ENCODE measurements at places on chromosomes 1 and 21.

- no peak for DNase-seq
Observed at GRCh38 chr1:47919113-47919833, 77.9 kb downstream of the TRABD2B start.

DNA sequence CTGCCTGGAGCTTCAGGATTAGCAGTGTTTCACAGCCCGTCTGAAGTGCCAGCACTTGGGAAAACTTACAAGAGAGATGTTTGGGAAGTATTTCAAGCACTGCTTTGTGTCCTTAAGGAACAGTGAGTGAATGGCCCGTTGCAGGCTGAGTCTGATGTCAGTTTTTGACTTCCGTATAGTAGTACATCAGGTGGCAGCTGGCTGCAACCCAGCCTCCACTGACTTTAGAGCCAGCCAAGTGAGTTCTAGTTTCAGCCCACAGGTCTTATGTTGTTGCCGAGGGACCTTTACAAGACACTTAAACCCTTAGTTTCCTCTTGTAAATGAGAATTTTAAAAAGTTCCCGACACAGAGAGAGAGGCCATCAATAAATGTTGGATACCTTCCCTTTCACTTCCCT, 35.0 kb downstream of the UCK2 start:
- DNase-seq: no peak

GRCh38 chr1:90715309-90715708, 1.8 kb downstream of the BARHL2 start:
- no peak for DNase-seq

- no peak for DNase-seq
Observed at GRCh38 chr1:55781944-55782482, 566.8 kb upstream of the USP24 start.

- DNase-seq: no peak
Observed at GRCh38 chr1:118842452-118843201, 145.5 kb downstream of the TBX15 start.

DNA sequence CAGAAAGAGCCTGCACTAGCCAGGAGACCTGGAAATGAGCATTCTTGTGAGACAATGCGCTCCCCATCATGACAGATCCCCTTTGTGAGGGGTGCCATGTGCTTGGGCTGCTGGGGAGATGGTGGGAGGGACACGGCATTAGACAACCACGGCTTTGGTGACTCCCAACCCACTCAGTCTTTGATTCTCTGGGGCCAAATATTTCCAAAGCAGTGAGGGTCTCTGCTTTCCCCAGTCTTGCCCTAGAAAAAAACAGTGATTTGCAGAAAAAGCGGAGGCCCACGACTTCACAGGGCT, 10.2 kb downstream of the SLC45A3 start:
- no peak for DNase-seq

GRCh38 chr1:88537787-88538186, 146.3 kb upstream of the PKN2 start:
- DNase-seq: no peak

GRCh38 chr1:2631136-2632050, 1.4 kb downstream of the MMEL1 start:
- no peak for DNase-seq

DNA sequence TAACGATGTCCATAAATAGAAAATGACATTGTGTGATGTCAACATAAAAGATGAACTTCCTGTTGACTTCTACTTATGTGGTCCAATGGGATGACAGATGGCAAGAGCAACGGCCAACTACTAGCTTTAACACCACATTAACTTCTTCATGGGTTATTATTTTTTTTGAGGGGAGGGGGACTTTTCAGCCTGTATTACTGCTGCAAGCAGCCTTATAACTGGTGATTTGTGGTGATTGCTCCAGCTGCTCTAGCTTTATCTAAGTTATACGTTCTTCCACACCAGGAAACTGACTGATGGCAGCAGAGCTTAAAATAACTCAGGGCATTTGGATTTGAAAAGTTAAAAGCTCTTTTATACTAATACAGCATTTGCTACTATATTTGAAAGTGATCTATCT, 228.8 kb upstream of the B3GALT2 start:
- no peak for DNase-seq

DNA sequence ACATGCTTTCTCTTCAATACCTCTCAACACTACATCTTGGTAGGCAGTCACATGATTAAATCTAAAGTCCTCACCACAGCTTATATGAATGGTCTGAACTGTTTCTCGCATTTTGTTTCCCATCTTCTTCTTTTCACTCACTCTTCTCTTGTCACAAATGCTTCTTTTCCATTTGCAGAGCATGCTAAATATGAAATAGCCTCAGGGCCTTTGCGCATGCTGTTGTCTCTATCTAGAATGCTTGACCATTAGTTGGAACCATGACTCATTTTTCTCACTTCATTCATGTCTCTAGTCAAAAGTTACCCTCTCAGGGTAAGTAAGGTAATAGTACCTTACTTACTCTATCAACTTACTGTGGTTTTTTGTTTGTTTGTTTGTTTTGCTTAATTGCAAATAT, 239.7 kb downstream of the PTPRC start:
- no peak for DNase-seq

GRCh38 chr1:41955461-41956159, 36.9 kb upstream of the HIVEP3 start:
- DNase-seq: no peak

- no peak for DNase-seq
Observed at GRCh38 chr1:89221341-89221740, 22.6 kb upstream of the GBP4 start.

DNA sequence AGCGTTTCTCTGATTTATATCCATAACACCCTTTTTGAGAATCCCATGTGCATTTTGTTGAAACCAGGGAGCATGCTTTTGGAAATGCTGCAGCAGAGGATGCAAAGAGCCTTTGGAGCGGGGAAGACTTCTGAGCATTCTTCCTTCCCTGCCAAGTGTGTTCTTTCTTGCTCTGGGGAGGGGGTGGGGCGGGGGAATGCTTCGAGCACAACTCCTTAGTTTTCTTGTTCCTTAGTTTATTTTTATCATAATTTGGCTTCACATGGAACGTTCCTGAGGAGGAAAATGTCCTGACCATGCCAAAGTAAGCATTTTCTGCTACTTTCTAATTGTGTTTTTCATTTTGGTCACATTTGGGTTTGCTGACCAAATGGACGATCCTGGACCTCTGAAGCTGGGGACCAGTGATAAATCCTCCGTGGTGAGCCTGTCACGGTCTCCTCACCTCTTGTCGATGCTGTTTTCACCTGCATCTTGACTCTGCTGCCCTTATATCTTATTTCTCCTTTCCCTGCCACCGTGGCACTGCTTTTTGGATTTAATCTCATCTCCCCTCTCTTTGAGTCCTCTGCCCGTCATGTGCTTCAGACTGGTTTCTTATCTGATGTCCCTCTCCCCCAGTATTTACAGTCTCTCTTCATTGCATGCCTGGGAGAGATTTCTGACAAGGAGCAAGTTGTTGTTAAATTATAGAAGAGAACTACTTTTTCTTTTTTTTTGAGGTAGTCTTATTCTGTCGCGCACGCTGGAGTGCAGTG, 2.4 kb downstream of the CTPS1 start:
- DNase-seq: no peak

GRCh38 chr1:31932491-31933316, 5.5 kb downstream of the PTP4A2 start:
- DNase-seq: no peak

DNA sequence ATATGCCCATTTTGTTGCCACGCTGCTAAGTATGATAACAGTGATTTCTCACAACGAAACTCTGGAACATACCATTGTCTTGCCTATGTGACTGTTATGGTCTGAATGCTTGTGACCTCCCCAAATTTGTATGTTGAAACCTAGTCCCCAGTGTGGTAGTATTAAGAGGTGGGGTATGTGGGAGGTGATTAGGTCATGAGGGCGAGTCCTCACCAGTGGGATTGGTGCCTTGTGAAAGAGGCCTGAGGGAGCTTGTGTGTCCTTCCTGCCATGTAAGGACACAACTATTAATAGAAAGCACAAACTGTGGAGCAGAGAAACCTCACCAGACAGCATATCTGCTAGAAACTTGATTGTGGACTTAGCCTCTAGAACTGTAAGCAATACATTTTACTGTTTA, 84.6 kb downstream of the SELENOF start:
- no peak for DNase-seq

GRCh38 chr1:64215576-64215975, 12.2 kb downstream of the UBE2U start:
- no peak for DNase-seq

DNA sequence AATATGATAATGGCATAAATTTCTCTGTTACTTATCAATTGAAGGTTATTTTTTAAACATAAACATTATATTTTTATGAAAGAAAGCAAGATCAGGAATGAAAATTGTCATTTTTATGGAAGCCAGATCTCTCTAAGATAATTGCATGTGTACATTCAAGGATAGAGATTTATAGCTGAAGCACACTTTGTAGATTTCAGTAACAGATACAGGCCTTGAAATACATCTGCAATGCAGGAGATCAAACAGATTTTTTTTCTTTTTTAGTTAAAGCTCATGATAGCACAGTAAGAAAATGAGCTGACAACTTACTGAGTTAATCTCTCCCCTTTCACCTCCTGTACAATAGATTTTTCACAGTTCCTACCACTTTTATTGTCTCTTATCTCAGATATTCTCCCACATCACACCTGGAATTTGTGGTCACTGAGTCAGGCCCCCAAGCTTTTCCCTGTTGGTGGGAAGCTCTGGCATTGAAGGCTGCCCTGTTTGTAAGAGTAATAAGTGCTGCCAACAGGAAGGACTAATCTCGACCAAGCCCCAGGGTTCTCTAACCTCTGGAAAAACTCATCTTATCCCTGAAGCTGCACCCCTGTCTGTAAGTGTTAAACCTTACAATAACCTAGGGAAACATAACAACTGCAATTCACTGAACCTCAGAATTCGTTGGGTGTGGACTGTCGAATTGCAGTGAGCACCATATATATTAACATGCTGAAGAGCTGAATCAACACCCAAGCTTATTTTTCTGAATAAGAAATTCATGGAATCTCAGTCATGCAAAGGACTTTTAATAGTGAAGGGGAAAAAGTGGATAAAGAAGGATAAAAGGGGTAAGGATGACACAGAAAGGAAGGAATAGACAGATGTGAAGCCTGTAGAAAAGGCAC, 599.0 kb downstream of the LMO4 start:
- DNase-seq: no peak

DNA sequence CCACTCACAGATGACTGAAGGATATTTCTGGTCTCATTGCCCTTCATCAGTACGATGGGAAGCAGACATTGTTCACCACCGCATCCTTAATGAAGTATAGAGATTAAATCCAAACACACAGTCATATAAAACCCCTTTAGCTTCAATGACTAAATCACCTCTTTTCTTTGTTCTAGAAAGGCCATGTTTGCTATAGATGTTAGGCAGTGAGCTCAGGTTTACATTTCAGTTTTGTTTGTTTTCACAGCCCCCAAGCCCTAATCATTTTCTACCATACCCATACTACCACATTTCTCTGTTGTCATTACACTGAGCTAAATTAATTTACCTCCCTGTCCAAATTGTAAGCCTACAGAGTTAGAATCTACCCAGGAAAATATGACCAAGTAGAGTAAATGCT, 385.1 kb downstream of the NTNG1 start:
- no peak for DNase-seq

DNA sequence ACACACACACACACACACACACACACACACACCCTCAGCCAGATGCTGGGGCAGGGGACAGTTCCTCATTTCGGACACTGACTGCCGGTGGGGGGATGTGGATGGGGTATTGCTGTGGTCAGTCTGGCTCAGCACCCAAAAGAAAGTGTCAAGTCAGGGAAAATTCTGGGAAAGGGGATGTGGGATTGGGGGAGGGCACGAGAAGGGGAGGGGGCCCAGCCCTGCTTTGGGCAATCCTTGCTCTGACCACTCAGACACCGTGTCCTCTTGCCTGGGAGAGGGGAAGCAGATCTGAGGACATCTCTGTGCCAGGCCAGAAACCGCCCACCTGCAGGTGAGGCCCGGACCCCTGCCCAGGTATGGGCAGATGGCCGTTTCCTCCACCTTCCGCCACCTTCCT, at the start of gene C1QC:
C1QC (plus strand) TSS at position 253 of the 400 bp plus-strand sequence. CDS start 391 bp downstream, outside the sequence.
- DNase-seq: no peak

DNA sequence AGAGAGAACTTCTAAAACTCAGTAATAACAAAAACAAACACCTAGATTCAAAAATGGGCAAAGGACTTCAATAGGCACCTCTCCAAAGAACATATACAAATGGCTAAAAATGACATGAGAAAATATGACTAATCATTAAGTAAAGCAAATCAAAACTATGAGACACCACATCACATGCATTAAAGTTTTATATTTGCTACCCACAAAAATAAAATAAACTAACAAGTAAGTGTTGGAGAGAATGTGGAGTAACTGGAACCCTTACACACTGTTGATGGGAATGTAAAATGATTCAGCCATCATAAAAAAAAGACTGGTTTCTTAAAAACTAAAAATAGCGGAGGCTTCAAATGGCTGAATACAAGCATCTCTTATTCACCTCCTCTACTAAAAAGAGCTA, 262.1 kb upstream of the PKN2 start:
- no peak for DNase-seq

GRCh38 chr1:98030483-98030882, 109.6 kb upstream of the DPYD start:
- no peak for DNase-seq

DNA sequence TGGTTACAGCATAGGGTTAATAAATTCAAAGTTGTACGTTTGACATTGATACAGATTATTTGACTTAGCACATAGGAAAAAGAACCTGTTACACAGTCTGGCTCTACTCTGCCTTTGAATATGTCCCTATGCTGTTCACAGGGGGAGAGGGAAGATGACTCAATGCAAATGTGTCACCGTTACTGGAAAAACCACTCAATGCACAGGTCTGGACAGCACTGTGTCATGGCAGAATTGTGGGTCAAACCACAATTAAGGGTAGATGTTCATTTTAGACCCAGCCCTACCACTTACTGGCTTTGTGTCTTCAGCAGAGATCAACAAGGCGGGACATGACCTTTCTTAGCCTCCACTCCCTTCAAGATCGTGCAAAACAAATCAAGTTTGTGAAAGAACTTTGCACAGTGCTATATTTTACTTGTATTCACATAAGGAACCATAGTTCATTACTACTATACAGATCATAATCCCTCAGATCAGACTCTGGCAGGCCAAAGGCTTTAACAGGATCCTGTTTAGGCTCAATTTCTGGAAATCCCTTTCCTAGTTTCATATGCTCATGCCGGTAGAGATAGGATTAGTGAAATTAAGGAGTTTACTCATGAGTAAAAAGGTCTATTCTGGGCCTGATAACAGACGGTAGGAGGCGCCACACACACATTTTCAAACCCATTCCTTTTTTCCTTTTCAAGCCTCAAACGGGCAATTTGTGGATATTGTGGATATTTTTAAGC, 22.1 kb downstream of the EIF2D start:
- DNase-seq: peak; percentile 77

Measured in stimulated activated CD4-positive, alpha-beta T cell treated with anti-CD3 and anti-CD28 coated beads, Interleukin-4, amount 100 ng/mL, for 24 hours (primary cell).